ENCODE measurements at places on chromosomes 7 and 10.

DNA sequence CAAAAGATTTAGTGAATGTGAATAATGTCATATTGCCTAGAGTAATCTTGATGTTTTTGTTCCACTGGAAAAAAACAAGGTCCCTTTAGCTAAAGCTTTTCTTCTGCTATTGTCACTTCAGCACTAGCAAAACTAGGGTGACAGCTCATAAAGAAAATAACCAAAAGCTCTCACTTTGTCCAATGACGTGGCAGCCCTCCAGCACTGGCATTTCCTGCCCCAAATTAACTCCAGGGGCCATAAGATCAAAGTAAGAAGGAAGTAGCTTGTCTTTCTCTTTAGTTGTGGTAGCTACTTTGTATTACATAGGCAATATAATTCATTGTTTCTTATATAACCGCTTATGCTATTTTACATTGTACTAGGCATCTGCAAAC lies 47.3 kb downstream of the LRRN3 start:
- DNase-seq = no peak
- H3K4me3 ChIP-seq = no peak overlapping the region

GRCh38 chr7:139645572-139646523 lies 122.4 kb downstream of the CLEC2L start:
- DNase-seq = peak; percentile 68
- no peaks in the 10 kb centered on the region for H3K27me3 ChIP-seq
- no peaks in the 10 kb centered on the region for H3K4me1 ChIP-seq
- H3K36me3 ChIP-seq = no peaks in the 10 kb centered on the region

- no peak overlapping the region for H3K4me3 ChIP-seq
- no peak for DNase-seq
- no peaks in the 10 kb centered on the region for H3K27me3 ChIP-seq
- H3K4me1 ChIP-seq = no peaks in the 10 kb centered on the region
Measured at GRCh38 chr7:22670422-22670815, 56.6 kb upstream of the IL6 start.

- no peaks in the 10 kb centered on the region for H3K4me1 ChIP-seq
- no peaks in the 10 kb centered on the region for H3K27me3 ChIP-seq
- DNase-seq = no peak
- no peak overlapping the region for H3K4me3 ChIP-seq
- no peaks in the 10 kb centered on the region for H3K36me3 ChIP-seq
- no peak overlapping the region for H3K27ac ChIP-seq
Measured at GRCh38 chr10:44394696-44395381, 9.9 kb upstream of the CXCL12 start.

DNA sequence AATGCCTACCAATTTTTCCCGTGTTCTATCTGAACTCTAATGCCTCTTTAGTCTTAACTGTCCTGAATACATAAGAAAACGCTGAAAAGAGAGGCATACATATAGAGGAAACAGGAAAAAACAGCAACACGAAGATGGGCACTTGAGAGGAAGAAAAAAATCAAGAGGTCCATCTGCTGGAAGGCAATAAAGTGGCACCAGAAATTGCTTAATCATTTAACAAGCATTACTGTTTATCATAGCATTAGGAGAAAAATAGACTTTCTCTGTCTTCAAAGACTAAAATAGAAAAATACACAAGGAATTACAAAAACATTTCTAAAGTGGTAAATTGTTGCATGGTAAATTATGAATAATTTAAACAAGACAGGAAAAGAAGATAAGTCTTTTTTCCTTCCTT lies 35.0 kb downstream of the NSUN6 start:
- H3K27me3 ChIP-seq = no peaks in the 10 kb centered on the region
- no peaks in the 10 kb centered on the region for H3K36me3 ChIP-seq
- H3K27ac ChIP-seq = no peak overlapping the region

GRCh38 chr10:125113691-125114371 lies 46.5 kb downstream of the CTBP2 start:
- peaks cover 43% of the 10 kb centered on the region for H3K4me1 ChIP-seq
- H3K36me3 ChIP-seq = no peaks in the 10 kb centered on the region
- peak overlapping the region; percentile 45 for H3K27ac ChIP-seq
- no peaks in the 10 kb centered on the region for H3K27me3 ChIP-seq

GRCh38 chr10:89624020-89624419 lies 21.0 kb downstream of the PANK1 start:
- no peak for DNase-seq
- H3K4me1 ChIP-seq = no peaks in the 10 kb centered on the region
- no peaks in the 10 kb centered on the region for H3K27me3 ChIP-seq

DNA sequence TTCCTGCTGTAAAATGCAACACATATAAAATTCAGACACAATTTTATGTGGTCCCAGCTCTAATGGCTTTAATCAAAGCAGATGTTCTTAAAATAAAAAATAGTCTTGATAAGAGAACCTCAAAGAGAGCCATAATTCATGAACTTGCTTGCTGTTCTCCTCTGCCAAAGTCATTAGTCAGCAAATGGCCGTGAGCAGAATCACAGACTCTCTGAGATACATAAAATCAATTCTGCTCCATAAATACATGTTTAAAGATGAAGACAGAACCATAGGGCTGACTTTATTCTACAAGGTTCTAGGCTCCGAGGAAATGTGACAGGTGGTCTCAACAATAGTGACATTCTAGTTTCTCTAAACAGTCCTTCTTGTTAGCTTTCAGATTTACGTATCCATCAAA lies 29.8 kb downstream of the HSPA12A start:
- DNase-seq = no peak
- no peaks in the 10 kb centered on the region for H3K36me3 ChIP-seq
- no peak overlapping the region for H3K4me3 ChIP-seq

GRCh38 chr10:26737730-26738129 lies 40.2 kb downstream of the PDSS1 start:
- no peaks in the 10 kb centered on the region for H3K36me3 ChIP-seq

DNA sequence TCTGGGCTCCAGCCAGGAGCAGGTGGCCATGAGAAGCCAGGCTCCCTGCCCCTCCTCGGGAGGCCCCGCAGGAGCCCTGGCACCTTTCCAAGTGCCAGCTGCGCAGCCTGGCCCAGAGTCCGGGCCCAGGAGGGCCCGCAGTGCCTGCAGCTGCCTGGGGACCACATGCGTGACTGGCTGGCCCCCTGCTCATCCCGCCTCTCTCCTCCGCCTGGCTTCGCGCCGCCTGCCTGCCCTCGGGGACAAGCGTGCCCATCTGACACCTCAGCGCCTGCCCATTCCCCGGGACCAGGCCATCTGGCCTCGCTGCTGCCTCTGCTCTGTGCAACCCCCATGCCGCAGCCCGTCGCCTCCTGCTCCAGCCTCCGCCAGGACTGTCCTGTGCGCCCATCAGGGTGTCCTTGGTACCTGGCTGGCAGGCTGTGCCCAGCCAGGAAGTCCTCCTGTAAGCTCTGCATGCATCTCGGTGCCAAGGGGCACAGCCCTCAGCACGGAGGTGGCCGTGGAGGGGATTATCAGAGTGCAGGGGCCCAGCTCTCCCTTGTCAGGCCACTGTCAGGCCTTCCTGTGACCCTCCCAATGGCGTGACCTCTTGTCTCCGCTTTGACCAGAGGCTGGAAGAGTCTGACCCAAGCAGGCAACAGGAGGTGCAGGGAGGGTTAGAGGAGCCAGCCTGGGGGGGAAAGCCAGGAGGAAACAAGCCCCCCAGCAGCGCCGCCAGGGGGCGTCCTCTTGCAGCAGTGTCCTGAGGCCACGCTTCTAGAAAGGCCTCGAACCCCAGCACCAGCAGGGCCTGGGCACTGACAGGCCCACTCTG lies 50.5 kb downstream of the TMEM209 start:
- peak overlapping the region; percentile 34 for H3K4me3 ChIP-seq
- H3K27me3 ChIP-seq = no peaks in the 10 kb centered on the region
- H3K36me3 ChIP-seq = no peaks in the 10 kb centered on the region

GRCh38 chr10:92239600-92240288 lies 51.1 kb downstream of the CPEB3 start:
- peak overlapping the region; percentile 81 for H3K4me3 ChIP-seq
- no peaks in the 10 kb centered on the region for H3K27me3 ChIP-seq
- DNase-seq = no peak
- peak overlapping the region; percentile 88 for H3K27ac ChIP-seq
- H3K36me3 ChIP-seq = no peaks in the 10 kb centered on the region
- H3K4me1 ChIP-seq = no peaks in the 10 kb centered on the region

- no peak for DNase-seq
- peak overlapping the region; percentile 67 for H3K4me3 ChIP-seq
- no peaks in the 10 kb centered on the region for H3K27me3 ChIP-seq
- no peak overlapping the region for H3K27ac ChIP-seq
Measured at GRCh38 chr10:119030421-119031250, 1.1 kb downstream of the NANOS1 start.

DNA sequence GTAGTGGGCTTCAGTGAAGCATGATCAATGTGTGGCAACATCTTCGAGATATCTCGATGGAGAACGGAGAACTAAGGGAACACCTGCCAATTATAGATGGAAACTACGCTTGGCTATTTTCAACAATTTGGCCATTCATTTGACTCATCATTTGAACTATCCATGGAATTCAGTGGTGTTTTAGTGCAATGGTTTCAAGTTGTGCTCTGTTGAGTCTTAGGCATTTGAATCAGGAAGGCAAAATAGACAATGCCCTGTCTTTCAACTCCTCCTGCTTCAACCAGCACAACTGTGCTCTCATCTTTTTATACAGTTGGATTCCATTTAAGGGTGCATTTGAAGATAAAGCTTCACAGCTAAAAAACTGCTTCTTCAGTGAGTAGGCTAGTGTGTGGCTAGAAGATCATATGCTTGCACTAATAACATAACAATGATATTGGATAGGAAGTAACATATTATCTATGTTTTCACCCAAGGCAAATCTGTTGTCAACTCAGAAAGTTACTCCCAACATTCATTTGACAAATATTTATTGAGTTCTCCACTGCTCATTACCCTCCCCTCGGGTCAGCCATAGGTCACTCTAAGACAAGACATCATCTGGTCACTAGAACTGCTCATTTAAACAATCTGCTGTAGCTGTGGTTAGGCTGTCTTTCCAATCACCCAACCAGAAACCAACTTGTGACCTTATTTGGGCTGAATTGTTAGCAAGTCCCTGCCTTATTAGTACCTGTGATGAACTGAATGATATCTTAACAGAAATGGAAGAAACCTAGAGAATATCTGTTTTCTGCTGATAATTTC lies 314.1 kb upstream of the SP4 start:
- no peaks in the 10 kb centered on the region for H3K4me1 ChIP-seq
- DNase-seq = no peak
- no peak overlapping the region for H3K4me3 ChIP-seq
- no peak overlapping the region for H3K27ac ChIP-seq
- no peaks in the 10 kb centered on the region for H3K27me3 ChIP-seq

GRCh38 chr10:100014071-100014762 lies 4.5 kb upstream of the DNMBP start:
- DNase-seq = no peak
- H3K4me3 ChIP-seq = no peak overlapping the region
- H3K36me3 ChIP-seq = no peaks in the 10 kb centered on the region
- no peak overlapping the region for H3K27ac ChIP-seq
- no peaks in the 10 kb centered on the region for H3K4me1 ChIP-seq

- no peaks in the 10 kb centered on the region for H3K36me3 ChIP-seq
- H3K4me1 ChIP-seq = no peaks in the 10 kb centered on the region
- no peaks in the 10 kb centered on the region for H3K27me3 ChIP-seq
- no peak for DNase-seq
Measured at GRCh38 chr7:84248843-84249242, 54.3 kb upstream of the SEMA3A start.

- H3K4me3 ChIP-seq = no peak overlapping the region
- H3K27me3 ChIP-seq = no peaks in the 10 kb centered on the region
- no peaks in the 10 kb centered on the region for H3K36me3 ChIP-seq
- no peak overlapping the region for H3K27ac ChIP-seq
Measured at GRCh38 chr10:80794994-80795393, 257.3 kb downstream of the SH2D4B start.

GRCh38 chr10:31528831-31529230 lies 209.8 kb downstream of the ZEB1 start:
- no peak overlapping the region for H3K4me3 ChIP-seq
- no peaks in the 10 kb centered on the region for H3K27me3 ChIP-seq
- DNase-seq = no peak
- H3K36me3 ChIP-seq = no peaks in the 10 kb centered on the region

- no peaks in the 10 kb centered on the region for H3K36me3 ChIP-seq
- peak overlapping the region; percentile 16 for H3K27ac ChIP-seq
- no peak for DNase-seq
- no peak overlapping the region for H3K4me3 ChIP-seq
Measured at GRCh38 chr10:74855027-74855426, 28.6 kb downstream of the KAT6B start.

GRCh38 chr10:1366811-1367425 lies 310.7 kb downstream of the WDR37 start:
- peak; percentile 5 for DNase-seq
- no peaks in the 10 kb centered on the region for H3K4me1 ChIP-seq
- H3K27me3 ChIP-seq = no peaks in the 10 kb centered on the region
- H3K27ac ChIP-seq = no peak overlapping the region

DNA sequence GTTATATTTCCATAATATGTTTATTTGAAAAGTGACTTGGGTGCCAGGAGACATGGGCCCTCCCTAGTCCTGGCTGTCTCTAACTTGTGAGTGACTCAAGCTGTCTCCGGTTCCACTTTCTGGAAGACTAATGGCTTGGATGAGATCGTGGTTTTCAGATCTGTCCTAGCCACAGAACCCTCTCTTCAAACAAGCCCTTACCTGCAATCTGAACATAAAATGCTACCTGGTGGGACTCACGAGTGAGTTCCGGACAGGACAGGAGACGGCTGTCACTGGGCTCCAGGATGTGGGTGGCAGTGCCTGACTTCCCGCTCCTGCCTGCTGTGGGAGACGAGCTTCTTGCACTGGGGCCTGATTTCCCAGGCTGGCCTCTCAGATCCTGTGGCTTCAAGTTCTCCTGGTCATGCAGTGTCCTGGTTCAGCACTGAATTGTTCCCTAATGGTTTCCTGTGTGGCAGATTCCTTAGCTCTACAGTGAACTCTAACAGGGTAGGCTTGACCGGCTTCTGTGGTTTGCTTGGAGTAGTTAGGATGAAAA lies 26.0 kb upstream of the PFKFB3 start:
- H3K4me1 ChIP-seq = no peaks in the 10 kb centered on the region
- no peak overlapping the region for H3K4me3 ChIP-seq
- no peaks in the 10 kb centered on the region for H3K27me3 ChIP-seq
- H3K36me3 ChIP-seq = no peaks in the 10 kb centered on the region
- DNase-seq = no peak

GRCh38 chr10:125283191-125283835 lies 123.0 kb upstream of the CTBP2 start:
- no peaks in the 10 kb centered on the region for H3K4me1 ChIP-seq
- H3K27ac ChIP-seq = no peak overlapping the region
- no peaks in the 10 kb centered on the region for H3K36me3 ChIP-seq
- DNase-seq = no peak
- H3K4me3 ChIP-seq = no peak overlapping the region

- H3K27ac ChIP-seq = no peak overlapping the region
- no peaks in the 10 kb centered on the region for H3K36me3 ChIP-seq
- H3K4me1 ChIP-seq = no peaks in the 10 kb centered on the region
Measured at GRCh38 chr10:7956508-7956907, 98.0 kb upstream of the GATA3 start.

GRCh38 chr7:158322616-158323530 lies 264.8 kb downstream of the PTPRN2 start:
- no peak for DNase-seq
- no peaks in the 10 kb centered on the region for H3K36me3 ChIP-seq
- H3K27me3 ChIP-seq = no peaks in the 10 kb centered on the region
- H3K27ac ChIP-seq = no peak overlapping the region

DNA sequence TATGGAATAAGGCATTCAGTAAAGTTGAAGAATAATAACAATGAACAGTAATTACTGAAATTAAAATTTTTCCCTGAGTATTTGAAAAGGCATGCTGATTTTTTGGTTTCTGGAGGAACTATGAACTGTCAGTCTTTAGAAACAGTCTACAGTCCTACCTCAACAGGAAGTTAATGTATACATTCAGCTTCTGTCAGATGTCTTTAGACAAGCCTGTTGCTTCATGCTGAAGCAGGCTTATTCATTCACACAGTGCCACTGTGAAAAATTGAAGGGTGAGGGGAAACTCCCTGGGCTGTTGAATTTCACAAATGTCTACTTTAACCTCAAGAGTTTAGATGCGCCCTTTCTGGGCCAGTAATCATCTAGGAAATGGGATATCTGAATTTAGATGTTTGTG lies 3.5 kb downstream of the NRF1 start:
- no peaks in the 10 kb centered on the region for H3K4me1 ChIP-seq
- H3K27me3 ChIP-seq = no peaks in the 10 kb centered on the region

All from breast epithelium (tissue), 4 donors.